ENCODE measurements at places on chromosomes 5 and 9.

DNA sequence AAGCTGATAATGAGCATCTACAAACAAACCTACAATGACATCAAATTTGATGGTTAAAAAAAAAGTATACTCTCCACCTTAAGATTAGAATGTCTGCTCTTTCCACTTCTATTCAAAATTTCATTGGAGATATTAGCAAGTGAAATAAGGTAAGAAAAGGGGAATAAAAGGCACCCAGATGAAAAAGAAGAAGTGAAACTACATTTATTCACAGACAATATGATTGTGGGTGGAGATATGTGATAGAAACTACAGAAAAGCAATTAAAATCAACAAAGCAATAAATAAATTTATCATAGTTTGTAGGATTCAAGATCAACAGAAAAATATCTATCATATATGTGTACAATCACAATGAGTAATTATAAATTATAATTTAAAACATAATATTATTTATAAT is 395.1 kb upstream of the CCNH start:
- no peak for DNase-seq

- no peak for DNase-seq
Observed at GRCh38 chr9:76296561-76297310, 97.5 kb downstream of the RFK start.

- peak; percentile 44 for DNase-seq
Observed at GRCh38 chr5:10580531-10581423, 16.9 kb downstream of the ANKRD33B start.

DNA sequence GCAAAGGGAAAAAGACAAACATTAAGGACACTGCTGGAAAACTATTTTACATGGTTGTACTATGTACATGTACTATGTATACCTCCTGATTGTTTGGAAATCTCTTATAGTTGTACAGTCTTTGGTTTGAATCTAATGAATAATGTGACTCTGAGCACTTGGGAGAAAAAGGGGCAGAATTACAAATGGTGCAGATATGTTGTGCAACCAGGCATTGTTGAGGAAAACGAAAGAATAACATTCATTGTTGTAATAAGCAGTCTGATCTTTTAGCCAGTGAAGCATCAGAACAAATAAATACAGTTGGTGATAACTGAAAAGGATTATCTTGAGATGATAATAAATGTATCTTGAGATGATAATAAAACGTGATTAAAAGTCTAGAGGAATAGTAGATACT is 87.2 kb downstream of the CSNK1G3 start:
- DNase-seq, result no peak

DNA sequence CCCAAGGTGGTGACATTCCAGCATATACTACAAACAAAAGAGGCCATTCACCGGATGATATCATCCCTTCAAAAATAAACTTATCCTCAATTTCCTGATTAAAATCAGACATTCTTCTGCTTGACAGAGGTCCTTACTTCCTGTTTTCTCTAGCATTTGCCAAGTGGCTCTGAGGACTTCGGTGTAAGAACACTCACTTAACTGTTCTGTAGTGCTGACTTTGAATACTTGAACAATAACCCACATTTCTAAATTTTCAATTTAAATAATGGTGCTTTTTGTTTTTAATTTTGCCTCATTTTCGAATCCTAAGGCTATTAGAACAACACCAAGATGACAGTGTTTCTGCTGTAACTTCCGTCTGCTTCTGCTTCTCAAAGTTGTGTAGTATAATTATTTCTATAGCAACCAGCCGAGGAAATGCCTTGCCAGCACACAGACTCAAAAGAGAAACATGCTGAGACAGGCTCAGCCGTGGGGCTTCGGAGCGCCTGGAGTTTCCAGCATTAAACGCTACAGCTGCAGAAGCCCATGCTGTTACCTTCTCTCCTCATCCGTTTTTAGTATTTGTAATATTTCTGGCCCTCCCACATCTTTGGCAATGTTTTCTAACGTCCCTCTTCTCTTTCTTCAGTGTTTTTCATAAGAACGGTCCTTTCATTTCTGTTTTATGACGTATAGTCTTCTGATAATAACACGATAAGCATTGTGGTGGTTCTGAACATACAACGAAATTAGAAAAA is 19.5 kb upstream of the ANXA1 start:
- DNase-seq, result peak; percentile 78

Data from activated CD8-positive, alpha-beta memory T cell treated with anti-CD3 and anti-CD28 coated beads for 24 hours (primary cell).